ENCODE measurements at places on chromosomes 1 and 21. TPM values are rescaled to one million over a fixed set of nuclear protein-coding genes. Genes with fewer than 3 reads are reported as not detected.

The RIMS3 gene
- 6.9 TPM for total RNA-seq

The ACTL8 gene
- total RNA-seq, result not detected

The VANGL2 gene
- total RNA-seq, result 2.0 TPM

The CSF3R gene
- 18.0 TPM for total RNA-seq

The MYBPH gene
- total RNA-seq, result not detected

The HSD3B1 gene
- total RNA-seq, result not detected

The RPE65 gene
- total RNA-seq, result not detected

The ALX3 gene
- total RNA-seq, result not detected

The AKR7A3 gene
- total RNA-seq, result 3.3 TPM

The HPDL gene
- not detected for total RNA-seq

The KPRP gene
- not detected for total RNA-seq

The LDLRAD2 gene
- 0.60 TPM for total RNA-seq

The ZNF593OS gene
- not detected for total RNA-seq

The AMY2B gene
- total RNA-seq, result 83.7 TPM

The ACOT11 gene
- total RNA-seq, result 7.5 TPM

The CEP170 gene
- 81.9 TPM for total RNA-seq

The TSTD1 gene
- total RNA-seq, result 46.9 TPM

The CHI3L2 gene
- total RNA-seq, result 5.5 TPM

The CHIA gene
- total RNA-seq, result not detected

The JAM2 gene
- 38.0 TPM for total RNA-seq

The OR2L5 gene
- total RNA-seq, result not detected

The PLA2G2C gene
- not detected for total RNA-seq

The C8A gene
- total RNA-seq, result not detected

The SPRR1B gene
- total RNA-seq, result not detected

The CLCNKA gene
- not detected for total RNA-seq

The LCE2B gene
- not detected for total RNA-seq

The TMEM240 gene
- 4.0 TPM for total RNA-seq

The UROD gene
- 53.1 TPM for total RNA-seq

The ARHGEF16 gene
- total RNA-seq, result 19.2 TPM

The PRRX1 gene
- total RNA-seq, result 56.7 TPM

The TFF2 gene
- not detected for total RNA-seq

The SPRR2E gene
- total RNA-seq, result not detected

The ETV3L gene
- total RNA-seq, result not detected

The NES gene
- 65.3 TPM for total RNA-seq

The FLG2 gene
- total RNA-seq, result not detected

The SELP gene
- 18.2 TPM for total RNA-seq

The LRRN2 gene
- 3.6 TPM for total RNA-seq

The CD2 gene
- total RNA-seq, result 0.60 TPM

The AIM2 gene
- 4.0 TPM for total RNA-seq

The DTL gene
- 0.90 TPM for total RNA-seq

The RCSD1 gene
- 14.1 TPM for total RNA-seq

The ARHGAP30 gene
- 13.1 TPM for total RNA-seq

The RAB7B gene
- 0.87 TPM for total RNA-seq

The NTMT2 gene
- not detected for total RNA-seq

The OLIG2 gene
- not detected for total RNA-seq

The EPHA2 gene
- 30.0 TPM for total RNA-seq

The LCE3B gene
- total RNA-seq, result not detected

The TSPAN2 gene
- total RNA-seq, result 7.1 TPM

The MEF2D gene
- 84.9 TPM for total RNA-seq

The RIMKLA gene
- total RNA-seq, result 3.1 TPM

Measured in tibial nerve (tissue), 4 donors.